A549 treated with Mapracorat at 1 μM for 4 hours (cell line): ENCODE measurements at places on chromosomes 5 and 9. TPM values are rescaled to one million over a fixed set of nuclear protein-coding genes. Genes with fewer than 3 reads are reported as not detected.

Gene MAP3K1
- 1.3 to 1.9 TPM (median 1.7 TPM) in 5 replicates for total RNA-seq

Gene CER1
- total RNA-seq = not detected in 5 replicates

Gene DNAJA1
- 206 to 243 TPM (median 234 TPM) in 5 replicates for total RNA-seq

Gene PCSK1
- 0.14 to 0.29 TPM (median 0.22 TPM) in 5 replicates for total RNA-seq

Gene MACIR
- 18.1 to 20.5 TPM (median 19.7 TPM) in 5 replicates for total RNA-seq

Gene BTNL9
- total RNA-seq = 0.56 to 1.2 TPM (median 0.95 TPM) in 5 replicates

Gene ADGRD2
- not detected in 5 replicates for total RNA-seq

Gene POC5
- total RNA-seq = 8.0 to 11.8 TPM (median 10.7 TPM) in 5 replicates

Gene IL9
- total RNA-seq = not detected in 5 replicates

Gene GAPVD1
- 12.1 to 16.9 TPM (median 14.0 TPM) in 5 replicates for total RNA-seq

Gene RFK
- 33.3 to 40.9 TPM (median 37.1 TPM) in 5 replicates for total RNA-seq

Gene LCN15
- not detected in 5 replicates for total RNA-seq

Gene QRFP
- total RNA-seq = not detected in 5 replicates

Gene PCDHGB6
- 0.08 to 0.13 TPM (median 0.12 TPM) in 5 replicates for total RNA-seq

Gene SVEP1
- total RNA-seq = 1.4 to 2.0 TPM (median 1.9 TPM) in 5 replicates

Gene KCNIP1
- not detected in 5 replicates for total RNA-seq

Gene CD72
- total RNA-seq = 0.14 to 0.36 TPM (median 0.23 TPM) in 3 of 5 replicates, not detected in the others

Gene ANKRD18A
- total RNA-seq = 8.0 to 14.8 TPM (median 13.1 TPM) in 5 replicates

Gene SHISAL2B
- not detected in 5 replicates for total RNA-seq

Gene MELK
- 66.3 to 78.4 TPM (median 75.0 TPM) in 5 replicates for total RNA-seq

Gene PPWD1
- 16.0 to 20.4 TPM (median 17.2 TPM) in 5 replicates for total RNA-seq

Gene SPOCK1
- total RNA-seq = 12.1 to 17.6 TPM (median 17.1 TPM) in 5 replicates

Gene TMEM167A
- total RNA-seq = 52.4 to 85.5 TPM (median 77.7 TPM) in 5 replicates
